ENCODE measurements at places on chromosomes 2 and 18.

DNA sequence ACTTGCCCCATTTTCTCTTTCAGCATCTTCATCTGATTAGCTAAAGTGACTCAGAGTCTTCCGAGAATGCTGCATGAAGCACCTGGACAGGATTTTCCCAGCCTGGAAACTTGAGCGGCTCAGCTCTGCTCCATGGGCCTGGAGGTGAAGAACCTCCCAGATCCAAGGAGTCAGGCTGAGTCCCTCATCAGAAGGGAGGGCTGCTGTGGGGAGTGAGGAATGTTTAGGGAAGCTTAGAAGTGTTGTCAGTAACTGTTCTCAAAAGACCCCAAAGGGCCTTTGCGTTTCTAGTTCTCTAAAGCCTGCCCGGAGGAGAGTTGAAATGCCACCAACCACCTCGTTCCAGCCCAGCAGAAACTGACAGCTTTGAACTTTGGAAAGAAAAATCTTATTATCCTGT lies 157.1 kb downstream of the CLIP4 start:
- DNase-seq: no peak

- DNase-seq: no peak
Observed at GRCh38 chr18:6405237-6406074, 9.3 kb downstream of the L3MBTL4 start.

DNA sequence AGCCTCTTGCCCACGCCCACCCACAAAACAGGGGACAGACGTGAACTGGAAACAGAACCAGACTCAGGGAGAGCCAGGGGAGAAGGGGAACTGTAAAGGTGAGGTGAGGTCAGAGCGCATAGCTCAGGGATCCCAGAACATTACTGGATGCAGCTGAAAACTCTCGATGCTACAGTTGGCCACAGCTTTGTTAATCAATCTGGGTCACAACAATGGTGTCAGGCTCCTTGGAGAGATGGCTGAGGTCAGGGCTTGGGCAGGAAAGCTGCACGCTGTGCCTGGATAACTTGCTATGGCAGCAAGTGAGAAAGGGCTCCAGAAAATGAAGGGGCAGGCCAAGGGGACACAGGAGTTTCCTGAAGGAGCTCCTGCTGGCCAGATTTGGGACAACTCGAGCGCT lies 263.3 kb downstream of the TFCP2L1 start:
- DNase-seq: no peak

- no peak for DNase-seq
Observed at GRCh38 chr2:140994856-140995255, 1136.0 kb downstream of the LRP1B start.

GRCh38 chr2:230602562-230603230 lies 109.9 kb upstream of the CAB39 start:
- DNase-seq: no peak

DNA sequence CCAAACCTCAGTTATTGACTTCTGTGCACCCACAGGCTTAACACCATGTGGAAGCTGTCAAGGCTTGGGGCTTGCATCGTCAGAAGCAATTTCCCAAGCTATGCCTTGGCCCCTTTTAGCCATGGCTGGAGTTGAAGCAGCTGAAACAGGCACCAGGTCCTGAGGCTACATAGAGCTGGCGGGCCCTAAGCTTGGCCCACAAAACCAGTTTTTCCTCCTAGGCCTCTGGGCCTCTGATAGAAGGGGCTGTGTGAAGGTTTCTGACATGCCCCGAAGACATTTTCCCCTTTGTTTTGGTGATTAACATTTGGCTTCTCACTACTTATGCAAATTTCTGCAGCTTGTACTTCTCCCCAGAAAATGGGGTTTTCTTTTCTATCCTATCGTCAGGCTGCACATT lies 9.1 kb upstream of the TMX3 start:
- DNase-seq: no peak

- no peak for DNase-seq
Observed at GRCh38 chr2:167862296-167862695, 385.1 kb downstream of the STK39 start.
